ENCODE measurements at places on chromosomes 5 and 9. TPM values are rescaled to one million over a fixed set of nuclear protein-coding genes. Genes with fewer than 3 reads are reported as not detected.

- H3K27ac ChIP-seq, result no peak overlapping the region
- H3K27me3 ChIP-seq, result no peaks in the 10 kb centered on the region
- H3K4me1 ChIP-seq, result no peaks in the 10 kb centered on the region
- H3K36me3 ChIP-seq, result no peaks in the 10 kb centered on the region
- no peak overlapping the region for H3K4me3 ChIP-seq
- no peak for DNase-seq
These were observed 8.3 kb upstream of the LCN1 start for GRCh38 chr9:135512904-135513303.

DNA sequence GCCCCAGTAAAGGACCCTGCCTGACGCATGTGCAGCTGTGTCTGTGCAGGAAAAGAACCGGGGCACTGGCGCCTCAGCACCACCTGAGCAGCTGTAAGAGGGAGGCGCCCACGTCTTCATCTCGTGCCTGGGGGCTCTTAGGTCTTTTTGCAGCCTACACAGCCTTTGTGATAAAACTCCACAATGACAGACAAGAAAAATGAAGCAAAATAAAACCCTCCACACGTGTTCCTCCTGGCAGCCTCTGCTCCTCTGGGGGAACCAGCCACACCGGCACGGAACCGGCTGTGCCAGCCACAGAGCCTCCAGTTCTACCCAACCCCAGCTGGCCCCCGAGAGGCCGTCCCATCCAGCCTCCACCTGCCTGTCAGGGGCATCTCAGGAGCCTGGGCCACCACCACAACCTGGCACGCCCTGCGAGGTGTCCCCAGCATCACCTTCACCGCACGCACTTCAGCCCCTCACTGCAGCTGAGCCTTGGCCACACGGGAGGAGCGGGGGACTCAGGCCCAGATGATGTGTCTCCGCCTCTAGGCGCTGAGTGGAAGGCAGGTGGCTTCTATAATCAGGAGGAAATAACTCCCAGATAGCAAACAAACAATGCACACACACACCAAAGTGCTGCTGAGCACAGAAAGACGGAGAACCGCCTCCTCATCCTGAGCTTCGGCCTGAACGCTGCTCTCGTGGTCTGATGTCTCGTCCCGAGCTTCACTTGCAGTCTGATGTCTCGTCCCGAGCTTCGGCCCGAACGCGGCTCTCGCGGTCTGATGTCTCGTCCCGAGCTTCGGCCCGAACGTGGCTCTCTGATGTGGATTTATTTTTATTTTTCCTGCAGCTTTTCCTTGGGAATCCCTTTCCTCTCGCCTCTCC is 28.6 kb upstream of the NSMF start:
- DNase-seq, result peak; percentile 48
- H3K27me3 ChIP-seq, result no peaks in the 10 kb centered on the region
- peaks cover 15% of the 10 kb centered on the region for H3K4me1 ChIP-seq
- no peak overlapping the region for H3K4me3 ChIP-seq

DNA sequence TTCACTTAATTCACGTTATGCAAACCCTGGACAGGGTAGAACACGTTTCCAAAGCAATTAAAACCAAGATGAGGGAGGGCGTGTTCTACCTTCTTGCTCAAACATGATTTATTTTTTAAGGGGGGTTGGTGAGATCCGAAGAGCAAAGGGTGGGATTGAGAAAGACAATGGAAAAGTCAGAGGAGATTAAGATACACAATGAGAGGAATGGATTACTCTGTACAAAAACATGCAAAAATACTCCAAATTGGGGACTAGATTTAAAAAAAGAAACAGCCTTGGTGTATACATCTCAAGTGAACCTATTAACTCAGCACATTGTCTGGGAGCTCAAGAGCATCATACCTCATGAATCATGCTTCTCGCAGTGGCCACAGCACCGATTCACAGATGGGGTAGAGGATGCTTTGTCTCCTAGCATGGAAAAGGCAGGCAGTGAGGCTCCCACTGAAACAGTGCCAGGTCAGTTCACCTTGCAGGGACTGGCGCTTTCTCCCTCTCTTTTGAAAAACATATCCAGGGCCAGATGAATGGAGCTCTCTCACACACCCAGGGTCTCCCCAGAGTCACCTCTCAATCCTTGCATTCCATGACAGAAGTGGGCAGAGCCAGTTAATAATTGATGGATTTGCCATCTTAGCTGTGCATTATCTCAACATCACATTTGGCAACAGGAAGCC is 459.7 kb downstream of the BNC2 start:
- no peak overlapping the region for H3K4me3 ChIP-seq
- peaks cover 5% of the 10 kb centered on the region for H3K36me3 ChIP-seq
- peak overlapping the region; percentile 16 for H3K27ac ChIP-seq
- no peaks in the 10 kb centered on the region for H3K27me3 ChIP-seq
- DNase-seq, result no peak
- H3K4me1 ChIP-seq, result no peaks in the 10 kb centered on the region

DNA sequence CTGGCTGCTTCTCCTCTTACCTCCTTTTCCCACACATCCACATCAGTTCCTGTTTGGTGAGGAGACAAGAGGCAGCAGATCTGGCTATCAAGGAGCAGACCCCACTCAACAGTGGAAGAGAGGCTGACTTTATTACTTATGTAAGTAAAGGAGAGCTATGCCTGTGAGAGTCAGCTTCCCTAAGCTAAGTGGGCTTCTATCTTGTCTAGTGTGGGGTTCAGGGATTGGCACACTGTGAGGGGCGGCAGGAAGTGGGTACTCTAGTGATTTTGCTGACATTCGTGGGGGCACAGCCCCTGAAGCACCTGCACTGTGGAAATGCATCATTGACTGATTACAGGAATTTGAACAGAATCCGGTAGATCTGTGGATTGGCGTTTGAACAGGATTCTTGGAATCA is 163.5 kb upstream of the IRX1 start:
- H3K4me3 ChIP-seq, result no peak overlapping the region
- no peaks in the 10 kb centered on the region for H3K36me3 ChIP-seq
- DNase-seq, result no peak
- H3K4me1 ChIP-seq, result no peaks in the 10 kb centered on the region
- no peaks in the 10 kb centered on the region for H3K27me3 ChIP-seq
- H3K27ac ChIP-seq, result no peak overlapping the region

DNA sequence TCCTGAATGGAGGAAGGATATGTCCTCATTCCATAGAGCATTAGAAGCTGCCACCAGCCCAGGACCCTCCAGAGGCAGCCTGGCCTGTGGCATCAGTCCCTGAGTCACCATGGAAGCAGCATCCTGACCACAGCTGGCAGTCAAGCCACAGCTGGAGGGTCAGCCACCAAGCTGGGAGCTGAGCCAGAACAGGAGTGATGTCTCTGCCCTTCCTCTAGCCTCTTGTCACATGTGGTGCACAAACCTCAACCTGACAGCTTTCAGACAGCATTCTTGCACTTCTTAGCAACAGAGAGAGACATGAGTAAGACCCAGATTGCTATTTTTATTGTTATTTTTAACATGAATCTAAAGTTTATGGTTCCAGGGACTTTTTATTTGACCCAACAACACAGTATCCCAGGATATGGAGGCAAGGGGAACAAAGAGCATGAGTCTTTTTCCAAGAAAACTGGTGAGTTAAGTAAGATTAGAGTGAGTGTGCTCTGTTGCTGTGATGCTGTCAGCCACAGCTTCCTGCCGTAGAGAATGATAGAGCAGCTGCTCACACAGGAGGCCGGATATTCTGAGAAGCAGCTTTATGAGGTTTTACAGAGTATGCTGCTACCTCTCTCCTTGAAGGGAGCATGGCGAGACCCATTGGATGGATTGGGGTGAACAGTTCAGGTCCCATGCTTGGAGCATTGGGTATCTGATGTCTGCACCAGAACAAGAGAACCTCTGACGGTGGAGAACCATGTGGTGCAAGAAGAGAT is 13.0 kb upstream of the CYFIP2 start:
- H3K36me3 ChIP-seq, result no peaks in the 10 kb centered on the region
- peak; percentile 33 for DNase-seq
- H3K4me3 ChIP-seq, result no peak overlapping the region
- no peak overlapping the region for H3K27ac ChIP-seq

DNA sequence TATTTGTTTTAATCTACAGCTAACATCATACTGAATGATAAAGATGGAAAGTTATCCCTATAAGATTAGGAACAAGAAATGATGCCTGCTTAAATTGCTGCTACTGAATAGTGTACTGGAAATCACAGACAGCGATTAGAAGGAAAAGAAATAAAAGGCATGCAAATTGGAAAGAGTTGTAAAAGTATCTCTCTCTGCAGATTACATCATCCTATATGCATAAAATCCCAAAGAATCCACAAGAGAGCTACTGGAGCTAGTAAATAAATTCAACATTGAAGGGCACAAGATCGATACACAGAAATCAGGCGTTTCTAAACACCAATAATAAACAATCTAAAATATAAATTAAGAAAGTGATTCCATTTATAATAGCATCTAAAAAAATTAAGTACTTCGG is 75.3 kb upstream of the SIMC1 start:
- H3K36me3 ChIP-seq, result no peaks in the 10 kb centered on the region
- H3K27ac ChIP-seq, result no peak overlapping the region
- no peak for DNase-seq
- H3K27me3 ChIP-seq, result no peaks in the 10 kb centered on the region
- H3K4me3 ChIP-seq, result no peak overlapping the region
- H3K4me1 ChIP-seq, result 0 out of 2 replicates have a peak, but pooled peaks cover 3% of the 10 kb centered on the region

DNA sequence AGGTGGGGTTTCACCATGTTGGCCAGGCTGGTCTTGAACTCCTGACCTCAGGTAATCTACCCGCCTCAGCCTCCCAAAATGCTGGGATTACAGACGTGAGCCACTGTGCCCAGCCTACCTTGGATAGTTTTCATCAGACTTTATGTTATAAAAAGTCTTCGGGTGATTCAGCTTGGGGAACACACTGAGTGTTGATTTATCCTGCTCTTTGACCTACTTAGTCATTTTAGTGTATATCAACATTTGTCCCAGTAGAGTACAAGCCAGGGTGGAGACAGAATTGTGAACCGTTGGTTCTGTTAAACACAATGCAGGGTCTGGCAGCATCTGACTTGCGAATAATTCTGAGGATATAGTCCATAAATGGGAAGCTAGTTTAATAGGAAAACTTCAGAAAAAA is 39.7 kb downstream of the NFX1 start:
- peak overlapping the region; percentile 77 for H3K27ac ChIP-seq
- no peak overlapping the region for H3K4me3 ChIP-seq
- H3K36me3 ChIP-seq, result peaks cover 58% of the 10 kb centered on the region
- DNase-seq, result no peak

DNA sequence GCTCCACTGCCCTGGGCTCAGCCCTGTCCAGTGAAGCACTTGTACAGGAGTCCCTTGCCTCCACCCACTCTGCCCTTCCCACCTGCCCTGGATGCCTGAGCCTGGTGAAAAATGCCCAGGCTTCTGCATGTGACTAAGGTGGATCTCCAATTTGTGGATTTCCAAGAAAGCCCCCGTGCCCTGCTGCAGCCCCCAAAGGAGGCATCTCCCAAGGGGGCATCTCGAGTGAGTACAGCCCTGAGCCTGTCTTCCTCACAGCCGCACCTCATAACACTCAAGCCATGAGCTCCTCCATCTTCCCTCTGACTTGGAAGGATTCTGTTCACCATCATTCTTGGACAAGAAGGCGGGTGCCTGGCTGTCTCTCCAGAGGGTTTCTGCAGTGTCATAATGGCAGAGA is 158.0 kb upstream of the PPP1R26 start:
- H3K27ac ChIP-seq, result no peak overlapping the region
- H3K36me3 ChIP-seq, result no peaks in the 10 kb centered on the region
- no peak for DNase-seq
- no peak overlapping the region for H3K4me3 ChIP-seq
- no peaks in the 10 kb centered on the region for H3K27me3 ChIP-seq

GRCh38 chr9:33170464-33171415 is 3.6 kb upstream of the B4GALT1 start:
- peak; percentile 64 for DNase-seq
- no peak overlapping the region for H3K27ac ChIP-seq
- no peak overlapping the region for H3K4me3 ChIP-seq
- no peaks in the 10 kb centered on the region for H3K36me3 ChIP-seq

DNA sequence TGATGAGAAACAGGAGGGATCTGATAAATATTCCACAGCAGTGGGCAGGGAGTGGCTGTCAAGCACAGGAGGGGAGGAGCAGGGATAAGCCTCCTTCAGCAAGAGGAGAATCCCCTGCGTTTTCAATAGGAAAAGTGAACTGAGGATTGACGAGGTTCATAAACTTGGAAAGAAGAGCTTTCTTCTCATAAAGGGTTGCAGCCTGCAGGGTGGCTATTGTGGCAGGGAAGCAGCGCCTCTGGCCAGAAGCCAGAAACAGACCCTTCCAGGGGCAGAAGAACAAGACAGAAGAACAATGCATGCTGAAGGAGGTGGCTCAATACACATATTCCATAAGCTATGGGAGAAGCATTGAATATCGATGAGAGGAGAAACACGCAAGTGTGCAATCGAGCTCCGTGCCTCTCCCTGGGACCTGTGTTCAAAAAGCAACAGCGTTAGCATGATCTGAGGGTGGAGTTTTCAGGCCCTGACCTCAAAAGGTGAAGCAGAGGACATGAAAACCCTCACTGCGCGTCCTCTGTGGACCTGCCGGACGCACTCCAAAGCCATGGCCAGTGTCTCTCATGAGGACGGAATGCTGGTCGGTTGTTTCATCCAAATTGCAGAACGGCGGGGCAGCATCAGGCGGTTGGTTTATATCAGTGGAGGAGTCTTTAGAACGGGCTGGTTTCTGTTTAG is 67.6 kb downstream of the ANKRD33B start:
- no peak overlapping the region for H3K27ac ChIP-seq
- peaks cover 18% of the 10 kb centered on the region for H3K4me1 ChIP-seq
- H3K27me3 ChIP-seq, result no peaks in the 10 kb centered on the region
- H3K36me3 ChIP-seq, result no peaks in the 10 kb centered on the region

DNA sequence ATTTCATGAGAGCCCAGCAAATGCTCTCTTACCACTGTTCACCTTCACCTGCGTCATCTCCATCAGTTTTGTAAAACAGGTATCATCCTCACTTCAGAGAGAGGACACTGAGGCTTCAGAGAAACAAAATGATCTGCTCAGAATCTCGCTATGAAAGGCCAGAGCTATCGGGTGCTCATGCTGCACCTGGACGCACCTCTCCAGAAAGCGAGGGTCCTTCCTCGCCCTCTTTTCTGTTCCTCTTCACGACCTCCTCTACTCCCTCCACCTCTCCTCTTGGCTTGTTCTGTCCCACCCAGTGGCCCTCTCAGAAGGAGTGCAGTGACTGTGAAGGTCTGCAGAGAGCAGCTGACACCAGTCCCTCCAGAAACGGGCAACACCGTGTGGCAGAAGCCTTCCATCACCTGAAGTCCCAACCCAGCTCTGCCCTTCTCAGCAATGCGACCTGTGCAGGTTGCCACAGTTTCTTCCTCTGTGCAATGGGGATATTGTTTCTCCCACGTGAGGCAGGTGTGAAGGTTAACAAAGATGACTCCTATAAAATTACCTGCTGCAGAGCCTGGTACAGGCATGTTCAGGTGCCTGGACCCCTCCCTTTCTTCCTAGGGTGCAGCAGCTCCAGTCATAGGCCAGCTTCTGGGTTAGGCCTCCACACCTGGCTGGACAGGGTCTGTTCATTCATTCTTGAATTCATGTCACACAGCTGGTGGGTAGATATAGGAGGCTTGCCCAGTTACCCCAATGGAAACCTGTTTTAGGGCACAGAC is 45.3 kb upstream of the ANGPTL2 start:
- H3K4me3 ChIP-seq, result no peak overlapping the region
- no peak for DNase-seq
- no peak overlapping the region for H3K27ac ChIP-seq
- no peaks in the 10 kb centered on the region for H3K36me3 ChIP-seq
- no peaks in the 10 kb centered on the region for H3K27me3 ChIP-seq
- peaks cover 11% of the 10 kb centered on the region for H3K4me1 ChIP-seq

- peaks cover 7% of the 10 kb centered on the region for H3K4me1 ChIP-seq
- peak; percentile 56 for DNase-seq
- H3K4me3 ChIP-seq, result peak overlapping the region; percentile 88
- H3K36me3 ChIP-seq, result peaks cover 4% of the 10 kb centered on the region
These were observed 1.9 kb upstream of the FST start for GRCh38 chr5:53478411-53479044.

Gene TAF1L
- polyA plus RNA-seq, result 0.02 TPM

Gene MCC
- 3.6 TPM for polyA plus RNA-seq

Gene SIT1
- not detected for polyA plus RNA-seq

Gene OGN
- 0.03 TPM for polyA plus RNA-seq

Gene SH3GL2
- polyA plus RNA-seq, result 0.05 TPM
